ENCODE measurements at places on chromosomes 3 and 15. TPM values are rescaled to one million over a fixed set of nuclear protein-coding genes. Genes with fewer than 3 reads are reported as not detected.

RBP2 gene
- not detected for total RNA-seq

RAD18 gene
- total RNA-seq = 2.7 TPM

GADL1 gene
- not detected for total RNA-seq

TMEM45A gene
- 9.8 TPM for total RNA-seq

KLHL40 gene
- total RNA-seq = not detected

FGF12 gene
- 7.3 TPM for total RNA-seq

Data from pancreas (tissue), 10 donors.